NCI-H1417 treated with DMSO at 0.1 percent for 48 hours (cell line): ENCODE measurements at places on chromosomes 16 and 17.

- no peak for DNase-seq
These were observed 83.6 kb upstream of the NKD1 start for GRCh38 chr16:50464325-50465290.

- DNase-seq = no peak
These were observed 143.9 kb upstream of the HS3ST2 start for GRCh38 chr16:22670044-22670536.

DNA sequence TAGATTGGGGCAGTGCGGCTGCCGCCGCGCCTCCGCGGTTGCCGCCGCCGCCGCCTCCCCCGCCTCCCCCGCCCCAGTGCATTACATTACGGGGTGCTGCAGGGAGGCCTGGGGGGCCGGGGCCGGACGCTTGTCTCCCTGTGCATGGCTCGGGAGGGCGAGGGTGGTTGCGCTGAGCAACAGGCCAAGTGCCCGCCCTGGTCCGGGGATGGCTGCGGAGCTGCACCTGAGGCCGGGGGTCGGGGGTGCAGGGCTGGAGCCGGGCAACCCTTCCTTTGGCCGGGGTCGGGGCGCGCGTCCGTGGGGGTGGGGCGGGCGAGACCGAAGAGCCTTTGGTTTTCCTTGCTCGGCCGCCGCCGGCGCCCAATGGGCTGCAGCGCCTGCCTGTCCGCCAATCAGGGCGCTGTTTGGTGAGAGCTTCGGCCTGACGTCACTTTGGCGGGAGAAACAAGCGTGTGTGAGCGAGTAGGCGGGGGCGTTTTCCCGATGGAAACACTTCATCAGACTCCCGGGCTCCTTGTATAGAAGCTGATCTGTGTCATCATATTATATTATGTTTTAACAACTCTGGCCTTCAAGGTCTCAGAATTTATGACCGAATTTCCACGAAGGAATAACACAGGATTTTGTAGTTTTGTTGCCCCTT, 941 bp upstream of the FBXL20 start:
- DNase-seq = peak; percentile 73

- DNase-seq = no peak
These were observed 17.6 kb downstream of the LPCAT2 start for GRCh38 chr16:55526441-55526840.

DNA sequence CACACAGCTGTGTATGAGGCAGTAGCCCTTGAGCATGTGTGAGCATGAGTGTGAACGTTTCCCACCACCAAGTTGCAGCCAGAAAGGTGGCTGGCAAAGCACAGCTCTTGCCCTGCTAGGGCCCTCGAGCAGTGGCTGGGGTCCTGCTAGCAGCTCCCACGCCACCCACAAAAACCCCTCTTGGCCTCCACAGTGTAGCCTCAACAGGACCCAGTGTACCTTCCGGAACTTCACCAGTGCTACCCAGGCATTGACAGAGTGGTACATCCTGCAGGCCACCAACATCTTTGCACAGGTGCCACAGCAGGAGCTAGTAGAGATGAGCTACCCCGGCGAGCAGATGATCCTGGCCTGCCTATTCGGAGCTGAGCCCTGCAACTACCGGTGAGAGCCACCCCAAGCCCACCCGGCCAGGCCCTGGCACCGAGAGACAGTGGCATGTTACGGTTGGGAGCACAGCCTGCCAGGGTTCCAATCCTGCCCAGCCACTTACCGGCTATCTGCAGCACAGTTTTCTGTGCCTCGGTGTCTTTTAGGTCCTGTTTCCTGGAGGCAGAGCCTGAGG, 53.1 kb downstream of the SCNN1B start:
- no peak for DNase-seq

- DNase-seq = no peak
These were observed 20.9 kb downstream of the CSNK1D start for GRCh38 chr17:82252511-82253178.

DNA sequence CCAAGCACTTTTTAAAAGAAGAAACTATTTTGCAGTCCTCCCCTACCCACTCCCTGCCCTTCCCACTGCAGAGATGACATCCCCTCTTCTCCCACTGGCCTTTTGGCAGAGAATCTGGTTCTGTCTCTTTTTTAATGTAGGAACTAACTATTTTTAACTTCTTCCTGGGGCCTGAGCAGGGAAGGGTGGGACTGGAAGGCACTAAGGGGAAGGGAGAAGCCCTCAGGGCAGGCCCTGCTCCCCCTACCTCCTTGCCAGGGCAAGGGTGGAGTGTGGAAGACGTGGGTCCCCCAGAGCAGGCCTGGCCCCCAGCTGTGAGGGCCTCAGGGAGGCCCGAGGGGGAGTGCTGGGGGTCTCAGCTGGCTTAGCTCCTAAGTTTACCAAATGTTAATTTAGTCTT, 19.5 kb downstream of the UNC13D start:
- DNase-seq = no peak

DNA sequence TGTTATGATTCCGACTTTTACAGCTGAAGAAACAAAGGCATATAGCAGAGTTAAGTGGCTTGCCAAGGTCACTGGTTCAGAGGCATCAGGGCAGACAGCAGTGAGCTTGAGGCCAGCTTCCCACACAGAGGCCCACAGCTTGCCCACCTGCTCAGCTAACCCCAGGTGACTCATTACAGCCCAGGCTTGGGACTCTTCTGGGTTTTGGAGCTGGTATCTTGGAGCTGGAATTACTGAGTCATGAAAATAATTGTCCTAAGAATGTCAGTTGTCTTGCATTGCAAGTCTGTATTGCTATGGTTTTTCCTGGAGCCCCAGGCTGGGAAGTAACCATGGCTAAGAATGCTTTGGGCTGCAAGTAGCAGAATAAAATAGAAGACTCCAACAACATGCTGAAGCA, 32.4 kb upstream of the IRX3 start:
- no peak for DNase-seq

DNA sequence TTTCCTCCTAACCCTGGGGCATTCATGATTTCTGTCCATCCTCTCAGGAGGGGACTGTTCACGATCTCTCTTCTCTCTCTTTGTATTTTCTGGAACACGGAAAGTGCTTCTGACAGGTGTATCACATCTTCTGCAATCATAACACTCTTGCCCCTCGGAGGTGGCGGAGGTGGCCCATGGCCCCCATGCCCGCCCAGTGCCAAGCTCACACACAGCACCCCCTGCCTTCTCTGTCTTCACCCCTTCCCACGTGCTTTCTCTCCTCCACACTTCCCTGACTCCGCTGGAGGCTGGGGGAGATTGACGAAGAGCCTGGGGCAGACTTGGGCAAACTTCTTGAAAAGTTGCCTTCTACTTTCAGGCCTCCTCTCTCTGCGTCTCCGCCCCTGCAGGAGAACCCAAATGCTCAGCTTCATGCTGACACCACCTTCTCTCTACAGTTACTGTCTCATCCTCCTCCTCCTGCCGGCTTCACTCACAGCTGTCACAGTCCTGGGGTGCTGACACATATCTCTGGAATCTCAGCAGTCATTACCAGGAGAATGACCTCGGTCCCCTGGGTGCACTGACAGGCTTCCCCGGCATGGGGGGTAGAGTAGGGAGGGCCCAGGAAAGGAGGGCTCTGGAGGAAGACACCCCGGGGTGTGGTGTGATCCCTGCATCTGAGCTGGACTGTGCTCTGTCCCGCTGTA, 127.1 kb downstream of the ENGASE start:
- no peak for DNase-seq

DNA sequence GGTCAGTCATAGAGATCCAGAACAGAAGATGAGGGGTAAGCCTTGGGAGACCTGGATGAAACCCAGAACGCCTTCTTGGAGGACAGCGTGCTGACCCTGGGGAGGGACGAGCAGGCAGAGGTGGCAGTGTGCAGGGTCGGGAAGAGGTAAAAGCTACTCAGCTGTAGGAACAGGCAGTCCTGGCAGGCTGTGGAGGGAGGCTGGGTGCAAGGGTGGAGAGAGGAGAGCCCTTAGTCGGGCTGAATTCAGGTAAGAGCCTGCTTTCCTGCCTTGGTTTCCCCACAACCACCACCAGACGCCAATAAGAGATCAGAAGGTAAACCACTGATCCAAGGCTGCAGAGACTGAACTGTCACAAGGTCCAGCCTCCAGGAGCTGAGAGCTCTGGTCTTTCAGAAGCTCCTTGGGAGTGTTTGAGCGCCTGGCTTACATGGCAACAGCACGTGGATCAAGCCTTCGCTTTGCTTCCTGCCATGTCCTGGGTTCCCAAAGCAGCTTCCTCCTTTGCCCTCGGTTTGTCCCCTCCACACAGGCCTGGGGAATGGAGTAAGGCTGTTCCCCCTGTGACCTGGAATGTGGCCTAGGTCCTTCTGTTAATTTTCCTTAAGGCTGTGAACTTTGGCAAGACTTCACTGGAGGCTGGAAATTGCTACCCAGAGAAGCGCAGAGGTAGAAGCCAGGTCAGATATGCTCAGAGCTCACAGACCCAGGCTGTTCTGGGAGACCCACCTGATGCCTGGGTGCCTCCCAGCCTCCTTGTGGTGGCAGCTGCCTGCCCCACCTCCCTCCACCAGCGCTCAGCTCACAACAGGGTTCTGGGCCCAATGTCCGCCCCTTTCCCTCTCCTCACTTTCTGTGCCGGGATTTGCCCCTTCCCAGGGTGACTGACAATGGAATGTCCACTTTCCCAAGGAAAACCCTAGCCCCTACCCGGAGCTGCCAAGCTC, 3.9 kb upstream of the PDK2 start:
- no peak for DNase-seq

GRCh38 chr16:67184453-67184994, 761 bp upstream of the MATCAP1 start:
- no peak for DNase-seq

GRCh38 chr16:27390151-27390550, 11.8 kb upstream of the IL21R start:
- no peak for DNase-seq

DNA sequence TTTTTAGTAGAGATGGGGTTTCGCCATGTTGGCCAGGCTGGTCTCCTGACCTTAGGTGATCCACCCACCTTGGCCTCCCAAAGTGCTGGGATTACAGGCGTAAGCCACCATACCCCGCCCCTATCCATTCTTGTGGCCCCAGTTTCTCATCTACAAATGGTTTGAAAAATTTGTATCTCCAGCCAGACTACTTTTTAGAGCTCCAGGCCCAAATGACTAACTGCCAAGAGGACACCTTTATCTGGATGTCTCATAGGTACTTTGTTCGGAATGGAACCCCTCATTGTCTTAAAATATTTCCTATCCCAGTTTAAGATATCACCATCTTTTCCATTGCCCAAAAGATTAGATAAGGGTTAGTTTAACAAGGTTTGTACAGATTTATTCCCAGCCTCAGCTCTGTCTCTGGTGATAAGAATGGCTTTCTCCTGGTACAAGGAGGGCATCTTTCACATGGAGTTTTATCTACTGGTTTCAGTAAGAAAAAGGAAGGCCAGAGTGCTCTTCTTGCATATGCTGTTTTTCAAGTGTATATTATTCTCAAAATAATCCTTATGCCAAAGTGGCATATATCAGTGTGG, 4.9 kb upstream of the CDC27 start:
- DNase-seq = no peak

DNA sequence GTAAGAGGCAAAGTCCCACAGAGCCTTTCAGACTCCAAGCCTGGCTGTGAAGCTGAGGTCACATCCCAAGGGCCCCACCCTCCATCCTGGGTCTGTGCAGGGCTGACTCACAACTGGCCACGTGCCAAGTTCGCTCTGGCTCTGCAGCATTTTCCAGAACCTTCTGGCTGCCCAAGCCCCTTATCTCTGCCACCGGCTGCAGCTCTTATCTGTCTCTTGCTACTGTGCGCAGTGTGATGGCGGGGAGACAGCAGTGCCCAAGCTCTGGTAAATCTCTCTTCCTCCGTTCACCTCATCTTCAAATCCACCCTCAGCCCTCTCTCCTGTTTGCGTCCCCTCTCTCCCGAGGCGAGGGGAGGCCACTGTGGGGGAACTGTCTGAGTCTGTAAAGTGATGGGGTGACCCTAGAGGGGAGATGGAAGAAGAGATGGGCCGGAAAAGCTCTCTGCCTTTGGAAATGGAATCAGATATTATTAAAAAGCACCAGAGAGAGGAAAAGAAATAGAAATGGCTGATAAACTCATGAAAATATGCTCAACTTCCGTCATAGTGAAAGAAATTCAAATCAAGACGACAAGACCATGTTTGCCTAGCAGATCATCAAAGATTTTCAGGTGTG, 162.7 kb upstream of the CDC42EP4 start:
- DNase-seq = no peak

GRCh38 chr17:72128039-72128438, 7.2 kb downstream of the SOX9 start:
- no peak for DNase-seq

- no peak for DNase-seq
These were observed 63.0 kb upstream of the NKD1 start for GRCh38 chr16:50485232-50485631.

GRCh38 chr16:23564575-23565363, 7.2 kb downstream of the UBFD1 start:
- DNase-seq = no peak

DNA sequence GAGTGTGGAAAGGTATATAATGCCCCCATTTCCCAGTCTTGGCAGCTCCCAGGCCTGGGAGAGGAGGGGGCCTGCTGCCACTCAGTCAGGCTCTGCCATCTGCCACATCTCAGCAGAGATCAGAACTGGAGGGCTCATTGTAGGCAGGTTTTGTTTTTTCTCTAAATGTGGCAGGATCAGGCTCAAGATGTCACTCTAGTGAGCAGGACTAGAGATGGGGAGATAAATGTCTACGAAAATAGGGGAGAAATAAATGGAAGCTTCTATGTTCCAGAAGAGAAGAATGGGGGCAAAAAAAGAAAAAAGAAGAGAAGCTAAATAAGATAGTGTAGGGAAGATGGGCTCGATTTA, 13.9 kb downstream of the NXPH3 start:
- DNase-seq = no peak

DNA sequence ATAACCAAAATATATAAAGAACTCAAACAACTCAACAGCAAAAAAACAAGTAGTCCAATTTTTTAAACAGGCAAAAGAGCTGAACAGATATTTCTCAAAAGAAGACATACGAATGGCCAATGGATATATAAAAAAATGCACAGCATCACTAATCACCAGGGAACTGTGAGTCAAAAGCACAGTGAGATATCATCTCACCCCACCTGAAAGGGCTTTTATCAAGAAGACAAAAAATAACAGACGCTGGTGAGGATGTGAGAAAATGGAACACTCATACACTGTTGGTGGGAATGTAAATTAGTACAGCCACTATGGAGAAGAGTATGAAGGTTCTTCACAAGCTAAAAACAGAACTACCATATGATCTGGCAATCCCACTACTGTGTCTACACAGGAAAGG, 7.4 kb downstream of the XYLT1 start:
- DNase-seq = no peak

GRCh38 chr16:53893731-53894435, 189.9 kb downstream of the FTO start:
- DNase-seq = no peak

- no peak for DNase-seq
These were observed 20.4 kb upstream of the ADAM11 start for GRCh38 chr17:44738214-44738906.

- no peak for DNase-seq
These were observed 55.3 kb downstream of the SOCS3 start for GRCh38 chr17:78304549-78305037.

GRCh38 chr16:8910811-8911210, 28.7 kb downstream of the LITAFD start:
- no peak for DNase-seq
